ENCODE measurements at places on chromosomes 2 and 18.
A peak's percentile ranks its signal among the peaks of the same experiment; 100 is the strongest.

DNA sequence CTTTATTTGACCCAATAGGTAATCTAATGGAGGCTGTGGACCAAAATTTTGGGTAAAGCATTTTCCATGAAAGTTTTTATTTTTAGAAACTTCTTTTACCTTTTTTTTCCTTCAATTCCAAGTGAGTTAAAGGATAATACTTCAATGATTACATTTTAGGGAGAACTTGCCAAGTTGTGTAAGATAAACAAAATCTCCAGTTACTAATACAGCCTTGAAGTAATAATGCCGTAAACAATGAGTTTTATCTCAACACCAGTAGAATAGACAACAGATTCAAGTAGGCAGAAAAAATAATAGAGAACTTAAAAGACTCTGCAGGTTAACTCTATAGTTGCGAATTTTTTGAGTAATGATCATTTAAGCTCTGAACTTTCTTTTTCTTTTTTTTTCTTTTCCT is 807.4 kb downstream of the CNTNAP5 start:
- DNase-seq = no peak

GRCh38 chr2:64626146-64626809 is 27.4 kb downstream of the SERTAD2 start:
- DNase-seq = no peak

GRCh38 chr2:120453635-120453998 is 107.7 kb downstream of the INHBB start:
- no peak for DNase-seq

GRCh38 chr2:204497855-204498254 is 47.4 kb upstream of the PARD3B start:
- no peak for DNase-seq

- DNase-seq = no peak
These were observed 35.2 kb downstream of the TTLL4 start for GRCh38 chr2:218745559-218746469.

DNA sequence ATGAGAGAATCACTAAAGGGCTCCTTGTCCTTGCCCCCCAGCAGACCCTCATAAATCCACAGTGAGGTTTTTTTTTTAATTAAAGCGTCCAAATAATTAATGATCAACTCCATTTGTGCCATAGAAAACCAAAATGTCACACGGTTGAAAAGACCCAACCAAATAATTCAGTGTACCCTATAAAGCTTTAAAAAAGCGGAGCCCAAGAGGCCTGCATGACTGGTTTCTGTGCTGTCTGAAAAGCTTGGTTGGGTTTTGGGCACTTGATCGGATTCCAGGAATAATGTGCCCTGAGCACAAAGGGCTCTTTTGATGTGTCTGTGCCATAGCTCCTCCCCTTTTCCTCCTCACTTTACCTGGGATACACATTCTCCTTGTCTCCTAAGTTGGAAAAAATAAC is 523.2 kb downstream of the TNS1 start:
- DNase-seq = no peak

GRCh38 chr18:3111523-3112240 is 98.7 kb upstream of the LPIN2 start:
- no peak for DNase-seq

- DNase-seq = peak; percentile 75
These were observed 765 bp upstream of the ID2 start for GRCh38 chr2:8680822-8681760.

DNA sequence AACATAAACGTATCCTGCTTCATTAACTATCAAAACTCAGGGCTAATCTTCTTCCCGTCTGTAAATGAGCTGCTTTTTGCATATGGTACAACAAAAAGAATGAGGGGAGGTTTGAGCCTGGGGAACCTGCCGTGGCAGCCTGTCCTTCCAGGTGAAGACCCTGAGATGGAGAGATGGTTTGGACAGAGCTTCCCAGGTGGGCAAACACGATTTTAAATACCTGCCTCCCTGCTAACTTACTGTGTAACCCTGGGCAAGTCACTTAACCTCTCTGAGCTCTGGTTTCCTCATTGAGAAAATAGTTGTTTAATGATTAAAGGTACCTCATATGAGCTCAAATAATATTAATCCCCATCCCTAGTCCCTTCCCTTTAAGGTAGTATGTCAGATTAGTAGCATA is 9.0 kb downstream of the EMX1 start:
- no peak for DNase-seq

DNA sequence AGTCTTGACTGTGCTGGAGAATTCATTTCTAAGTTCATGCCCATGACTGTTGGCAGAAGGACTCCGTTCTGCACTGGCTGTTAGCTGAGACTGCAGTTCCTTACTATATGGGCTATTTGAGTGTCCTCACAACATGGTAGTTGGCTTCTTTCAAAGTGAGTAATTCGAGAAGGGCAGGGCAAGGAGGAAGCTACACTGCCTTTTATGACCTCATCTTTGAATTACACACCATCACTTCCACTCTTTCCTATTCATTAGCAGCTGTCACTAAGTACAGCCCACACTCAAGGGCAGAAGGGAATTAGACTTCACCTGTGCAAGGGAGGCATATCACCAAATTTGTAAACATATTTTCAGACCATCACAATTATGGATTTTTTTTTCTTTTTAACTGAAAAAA is 55.9 kb upstream of the EPAS1 start:
- DNase-seq = no peak

- DNase-seq = no peak
These were observed 44.6 kb downstream of the ITGB1BP1 start for GRCh38 chr2:9378433-9379390.

All from SW 1271 (cell line).